ENCODE measurements at places on chromosomes 4 and X. TPM values are rescaled to one million over a fixed set of nuclear protein-coding genes. Genes with fewer than 3 reads are reported as not detected.

PPP1R2C gene
- not detected for total RNA-seq

ABLIM2 gene
- total RNA-seq, result 0.25 TPM

TMEM150C gene
- not detected for total RNA-seq

DNA sequence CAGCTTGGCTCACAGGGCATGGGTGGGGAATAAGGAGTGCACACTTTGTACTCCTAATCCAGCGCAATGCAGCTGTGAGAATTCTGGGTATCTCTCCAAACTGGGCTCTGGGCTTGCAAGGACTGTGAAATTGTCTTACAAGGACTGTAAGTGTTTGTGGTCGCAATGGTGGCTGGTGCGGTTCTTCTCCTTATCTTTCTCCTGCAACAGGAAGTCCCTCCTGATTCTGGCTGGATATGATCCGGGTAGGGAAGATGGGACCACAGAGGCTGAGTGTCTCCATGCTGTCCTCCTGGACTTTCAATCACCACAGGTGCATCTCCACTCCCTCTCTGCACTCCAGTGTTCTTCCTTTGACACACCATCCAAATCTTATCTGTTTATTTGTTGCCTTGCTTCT lies 55.7 kb upstream of the GYPE start:
- H3K36me3 ChIP-seq, result no peaks in the 10 kb centered on the region
- H3K27ac ChIP-seq, result no peak overlapping the region
- no peaks in the 10 kb centered on the region for H3K4me1 ChIP-seq

RBMXL3 gene
- total RNA-seq, result not detected
